Brain pericyte (primary cell): ENCODE measurements at places on chromosomes 12 and 14.
A peak's percentile ranks its signal among the peaks of the same experiment; 100 is the strongest.

GRCh38 chr14:65937079-65937959 lies 524.8 kb downstream of the FUT8 start:
- DNase-seq: no peak

GRCh38 chr12:9049520-9050133 lies 60.3 kb downstream of the KLRG1 start:
- no peak for DNase-seq

- no peak for DNase-seq
Measured at GRCh38 chr14:71358209-71358931, 451.1 kb downstream of the PCNX1 start.

GRCh38 chr12:6903722-6904121 lies 900 bp upstream of the LRRC23 start:
- no peak for DNase-seq

GRCh38 chr12:64635356-64635998 lies 25.2 kb downstream of the RASSF3 start:
- DNase-seq: no peak

DNA sequence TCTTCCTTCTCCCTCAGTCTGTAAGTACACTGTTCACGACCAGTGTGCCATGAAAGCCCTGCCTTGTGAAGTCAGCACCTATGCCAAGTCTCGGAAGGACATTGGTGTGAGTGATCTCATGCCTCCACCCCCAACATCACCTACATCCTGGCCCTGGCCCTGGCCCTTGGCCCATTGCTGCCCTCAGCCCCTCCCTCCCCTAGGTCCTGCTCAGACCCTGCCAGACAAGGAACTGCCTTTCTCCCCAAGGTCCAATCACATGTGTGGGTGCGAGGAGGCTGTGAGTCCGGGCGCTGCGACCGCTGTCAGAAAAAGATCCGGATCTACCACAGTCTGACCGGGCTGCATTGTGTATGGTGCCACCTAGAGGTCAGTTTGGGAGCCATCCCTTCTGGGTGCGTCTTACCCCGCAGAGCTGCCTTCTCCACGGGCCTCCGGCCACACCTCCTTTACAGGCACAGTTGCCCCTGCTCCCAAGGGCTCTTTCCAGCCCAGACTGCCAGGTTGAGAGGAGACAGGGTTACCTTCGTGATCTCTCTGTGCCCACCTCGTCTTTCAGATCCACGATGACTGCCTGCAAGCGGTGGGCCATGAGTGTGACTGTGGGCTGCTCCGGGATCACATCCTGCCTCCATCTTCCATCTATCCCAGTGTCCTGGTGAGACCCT lies 9.2 kb downstream of the DGKA start:
- peak; percentile 50 for DNase-seq
